ENCODE measurements at places on chromosomes 7 and 10.

DNA sequence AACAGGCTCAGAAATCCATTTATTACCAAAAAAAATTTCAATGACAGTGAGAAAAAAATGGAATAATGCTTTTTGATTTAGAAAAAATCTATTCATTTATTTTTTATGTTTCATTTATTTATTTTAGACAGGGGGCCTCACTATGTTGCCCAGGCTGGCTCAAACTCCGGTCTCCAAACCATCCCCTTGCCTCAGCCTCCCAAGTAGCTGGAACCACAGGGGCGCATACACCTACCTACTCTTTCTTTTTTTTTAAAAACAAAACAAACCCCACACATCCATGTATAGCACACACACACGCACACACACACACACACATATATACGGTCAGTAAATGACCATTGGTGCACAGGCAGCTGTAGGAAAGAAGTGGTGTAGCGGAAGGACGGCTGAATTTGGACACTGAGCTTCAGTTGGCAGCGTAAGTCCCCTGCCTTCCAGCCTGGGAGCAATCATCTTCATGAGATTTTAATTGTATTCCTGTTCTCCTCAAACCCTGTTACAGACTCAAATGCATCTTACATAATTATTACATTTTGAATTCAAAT lies 28.8 kb downstream of the ARL4A start:
- DNase-seq, result no peak

- no peak for DNase-seq
Measured at GRCh38 chr10:29970012-29970396, 89.4 kb downstream of the JCAD start.

DNA sequence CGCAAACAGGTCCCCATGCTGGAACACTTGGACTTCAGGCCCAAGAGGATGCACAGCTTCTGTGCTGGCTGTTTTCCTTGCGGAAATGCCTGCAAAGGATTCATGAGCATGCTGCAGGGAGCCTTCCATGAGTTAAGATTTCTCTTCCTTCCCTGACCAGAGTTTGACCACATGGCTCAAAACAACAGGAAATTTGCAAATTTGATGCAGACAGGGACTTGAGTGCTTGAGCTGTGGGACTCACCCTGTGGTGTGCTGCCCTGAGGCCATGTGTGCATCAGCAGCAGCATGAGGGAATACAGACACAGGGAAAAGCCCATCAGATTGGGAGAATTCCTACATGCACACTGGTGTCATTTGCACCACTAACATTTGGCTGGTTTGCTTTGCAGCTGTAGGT lies 195.4 kb downstream of the CDC14C start:
- DNase-seq, result no peak

- no peak for DNase-seq
Measured at GRCh38 chr10:25383686-25384085, 208.9 kb downstream of the GPR158 start.

DNA sequence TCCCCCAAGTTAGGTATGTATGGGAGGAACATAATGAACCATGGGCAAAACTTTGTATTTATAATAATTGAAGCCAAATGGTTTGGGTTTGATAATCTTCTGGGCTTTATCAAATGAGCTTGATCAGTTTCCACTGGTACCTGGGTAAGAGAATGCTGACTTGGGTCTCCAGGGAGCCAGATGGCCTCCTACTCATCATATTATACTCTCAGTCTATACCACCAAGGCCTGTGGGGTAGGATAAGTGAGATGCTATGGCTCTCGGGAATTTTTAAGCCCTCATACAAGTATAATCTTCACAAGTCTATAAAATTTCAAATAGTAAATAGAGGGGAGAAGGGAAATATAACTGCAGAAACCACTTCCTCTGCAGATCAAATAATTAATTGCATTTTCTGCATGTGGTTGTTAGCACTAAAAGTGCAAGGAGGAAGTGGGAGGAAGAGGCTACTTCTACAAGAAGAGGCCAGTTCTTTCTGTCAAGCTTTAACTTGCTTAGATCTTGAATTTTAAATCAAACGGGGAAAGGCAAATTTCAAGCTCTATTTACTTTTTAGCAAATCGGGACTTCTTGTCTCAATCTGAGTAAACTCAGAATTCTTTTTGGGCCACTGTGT lies 349.0 kb downstream of the SORCS1 start:
- no peak for DNase-seq

DNA sequence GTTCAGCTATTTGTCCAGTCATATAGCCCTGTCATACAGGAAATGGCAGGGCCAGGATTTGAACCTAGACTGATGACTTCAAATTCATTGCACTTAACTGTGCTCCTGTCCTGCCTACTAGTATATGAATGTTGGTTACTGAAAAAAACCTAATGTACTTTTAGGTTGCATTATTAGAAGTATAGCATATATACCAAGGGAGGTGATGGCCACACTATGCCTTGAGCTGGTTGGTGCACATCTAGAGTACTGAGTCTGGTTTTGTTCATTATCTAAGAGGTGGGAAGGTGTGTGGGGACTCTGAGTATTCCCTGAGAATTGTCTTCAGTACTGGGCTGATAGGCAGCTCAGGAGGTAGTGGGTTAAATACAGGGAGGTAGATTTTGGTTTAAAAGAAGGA lies 88.0 kb downstream of the NEURL1 start:
- DNase-seq, result no peak

DNA sequence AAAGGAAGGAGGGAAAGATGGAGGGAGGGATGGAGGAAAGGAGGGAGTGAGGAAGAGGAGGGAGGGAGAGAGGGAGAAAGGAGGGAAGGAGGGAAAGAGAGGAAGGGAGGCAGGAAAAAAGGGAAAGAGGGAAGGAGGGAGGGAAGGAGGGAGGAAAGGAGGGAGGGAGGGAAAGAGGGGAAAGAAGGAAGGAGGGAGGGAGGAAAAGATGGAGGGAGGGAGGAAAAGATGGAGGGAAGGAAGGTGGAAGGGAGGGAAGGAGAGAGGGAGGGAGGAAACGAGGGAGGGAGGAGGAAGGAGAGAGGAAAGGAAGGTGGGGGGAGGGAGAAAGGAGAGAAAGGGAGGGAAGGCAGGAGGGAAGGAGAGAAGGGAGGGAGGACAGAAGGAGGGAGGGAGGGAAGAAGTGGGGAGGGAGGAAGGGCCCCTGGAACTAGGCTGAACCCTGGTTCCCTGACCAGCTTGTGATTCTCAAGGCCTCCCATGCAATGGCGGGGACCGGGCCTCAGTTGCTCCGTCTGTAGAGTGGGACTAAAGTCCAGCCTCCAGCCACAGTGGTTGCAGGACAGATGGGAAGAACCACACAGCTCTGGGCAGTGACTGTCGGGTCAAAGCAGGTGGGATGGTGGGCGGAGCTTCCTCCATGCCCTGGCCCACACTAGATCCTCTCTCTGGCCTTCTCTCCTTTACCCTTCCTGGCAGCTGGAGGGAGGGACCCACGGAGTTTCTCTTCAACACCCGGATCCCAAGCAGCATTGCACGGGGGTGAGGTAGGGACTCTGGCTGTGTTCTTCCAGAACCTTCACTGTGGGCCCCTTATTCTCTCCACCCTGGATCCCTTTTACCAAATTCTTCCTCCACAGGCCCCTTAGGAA lies 4.3 kb upstream of the TTYH3 start:
- DNase-seq, result no peak

DNA sequence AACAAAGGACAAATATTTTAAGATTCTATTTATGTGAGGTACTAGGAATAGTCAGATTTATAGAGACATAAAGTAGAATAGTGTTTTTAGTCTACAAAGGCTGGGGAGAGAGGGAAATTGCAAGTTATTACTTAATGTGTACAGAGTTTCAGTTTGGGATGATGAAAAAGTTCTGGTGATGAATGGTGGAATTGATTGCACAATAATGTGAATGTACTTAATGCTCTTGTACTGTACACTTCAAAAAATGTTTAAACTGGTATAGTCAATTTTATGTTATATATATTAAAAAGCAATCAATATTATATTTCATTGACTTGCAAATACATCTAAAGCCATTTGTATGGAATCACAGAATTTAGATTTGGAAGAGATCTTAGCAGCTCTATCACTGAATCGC lies 213.4 kb downstream of the PPP1R3A start:
- no peak for DNase-seq

- no peak for DNase-seq
Measured at GRCh38 chr10:2303169-2303568, 565.8 kb upstream of the ADARB2 start.

- DNase-seq, result no peak
Measured at GRCh38 chr7:42176724-42177101, 60.3 kb downstream of the GLI3 start.

- no peak for DNase-seq
Measured at GRCh38 chr10:125538947-125539731, 143.8 kb downstream of the TEX36 start.

DNA sequence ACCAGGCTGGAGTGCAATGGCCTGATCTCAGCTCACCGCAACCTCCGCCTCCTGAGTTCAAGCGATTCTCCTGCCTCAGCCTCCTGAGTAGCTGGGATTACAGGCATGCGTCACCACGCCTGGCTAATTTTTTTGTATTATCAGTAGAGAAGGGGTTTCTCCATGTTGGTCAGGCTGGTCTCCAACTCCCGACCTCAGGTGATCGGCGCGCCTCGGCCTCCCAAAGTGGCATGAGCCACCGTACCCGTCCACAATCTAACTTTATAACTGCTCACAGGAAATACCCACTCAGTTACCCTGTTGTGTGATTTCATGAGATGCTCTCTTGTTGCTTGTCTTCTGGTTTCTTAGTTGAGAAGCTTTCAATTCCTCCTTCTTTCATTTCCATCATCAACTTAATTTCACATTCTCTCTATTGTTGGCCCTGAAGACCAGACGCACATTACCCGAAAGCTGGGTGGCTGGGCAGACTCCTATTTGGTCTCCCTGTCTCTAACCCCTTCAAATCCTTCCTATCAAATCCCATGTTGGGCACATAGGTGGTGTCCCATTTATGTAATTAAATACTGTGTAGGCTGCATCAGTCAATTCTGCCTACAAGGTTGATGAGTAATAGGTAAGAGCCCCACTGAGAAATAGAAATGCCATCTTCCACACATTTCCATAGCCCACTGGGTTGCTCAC lies 1.1 kb upstream of the GSTO2 start:
- no peak for DNase-seq

DNA sequence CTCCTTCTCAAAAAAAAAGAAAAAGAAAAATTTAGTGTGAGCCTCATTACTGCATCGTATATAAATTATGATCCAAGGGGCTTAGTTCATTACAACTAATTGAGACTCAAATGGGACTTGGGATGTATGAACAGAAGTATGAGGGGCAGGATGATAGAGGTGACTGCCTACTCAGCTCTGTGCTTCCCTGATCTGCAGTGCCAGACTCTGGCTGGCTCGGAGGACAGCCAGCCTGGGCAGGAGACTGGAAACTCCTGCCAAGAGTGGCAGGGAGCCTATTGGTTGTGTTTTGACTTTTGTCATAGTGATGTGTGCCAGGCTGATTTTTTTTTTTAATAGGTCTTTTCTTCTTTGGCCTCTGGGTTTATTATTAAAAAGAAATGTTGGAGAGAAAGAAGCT lies 73.8 kb upstream of the GTF2IRD1 start:
- no peak for DNase-seq

DNA sequence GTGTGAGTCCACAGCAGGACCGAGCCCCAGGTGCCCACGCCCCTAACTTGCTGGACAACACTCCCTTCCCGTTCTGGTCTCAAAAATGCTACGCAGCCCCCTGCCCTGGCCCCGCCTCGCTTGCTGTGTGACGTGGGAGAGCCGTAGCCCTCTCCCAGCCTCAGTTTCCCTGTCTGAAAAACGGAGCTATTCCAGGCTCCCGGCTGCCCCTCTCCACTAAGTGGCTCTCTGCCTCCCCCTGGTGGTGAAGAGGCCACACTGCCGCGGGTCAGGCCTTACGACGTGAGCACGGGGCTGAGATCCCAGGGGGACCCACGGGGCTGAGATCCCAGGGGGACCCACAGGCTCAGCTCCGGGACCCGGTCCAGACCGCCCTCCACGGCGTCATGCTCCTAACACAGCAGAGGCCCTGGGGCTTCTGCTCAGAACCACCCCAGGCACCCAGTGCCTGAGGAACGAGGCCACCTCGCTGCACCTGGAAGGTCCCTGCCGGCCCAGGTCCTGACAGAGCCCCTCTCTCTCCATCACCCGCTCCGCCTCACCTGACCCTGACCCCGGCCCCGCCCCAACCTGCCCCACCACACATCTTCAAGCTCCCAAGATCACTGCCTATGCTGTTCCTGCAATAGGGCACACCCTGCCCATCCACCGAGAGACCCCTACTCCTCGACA lies 26.7 kb downstream of the MICALL2 start:
- peak; percentile 47 for DNase-seq

- DNase-seq, result no peak
Measured at GRCh38 chr10:99809931-99810615, 27.6 kb downstream of the ABCC2 start.

- no peak for DNase-seq
Measured at GRCh38 chr7:698515-699475, 27.7 kb upstream of the DNAAF5 start.

GRCh38 chr10:72335394-72336258 lies 19.1 kb downstream of the DNAJB12 start:
- DNase-seq, result no peak

GRCh38 chr7:156401617-156402016 lies 239.0 kb upstream of the RNF32 start:
- DNase-seq, result no peak

- DNase-seq, result no peak
Measured at GRCh38 chr10:102113261-102113955, 6.8 kb downstream of the LDB1 start.

- DNase-seq, result no peak
Measured at GRCh38 chr10:13990946-13991345, 339.8 kb downstream of the FRMD4A start.

GRCh38 chr7:143395187-143396149 lies 13.2 kb downstream of the EPHA1 start:
- DNase-seq, result no peak

All from stimulated activated CD8-positive, alpha-beta memory T cell treated with anti-CD3 and anti-CD28 coated beads, Interleukin-7, amount 100 ng/mL, for 48 hours (primary cell).